ENCODE measurements at places on chromosomes 1 and 21.

GRCh38 chr1:65267271-65267670, 42.1 kb upstream of the DNAJC6 start:
- no peak for DNase-seq

GRCh38 chr1:215631040-215631439, 63.9 kb downstream of the KCTD3 start:
- DNase-seq, result no peak

DNA sequence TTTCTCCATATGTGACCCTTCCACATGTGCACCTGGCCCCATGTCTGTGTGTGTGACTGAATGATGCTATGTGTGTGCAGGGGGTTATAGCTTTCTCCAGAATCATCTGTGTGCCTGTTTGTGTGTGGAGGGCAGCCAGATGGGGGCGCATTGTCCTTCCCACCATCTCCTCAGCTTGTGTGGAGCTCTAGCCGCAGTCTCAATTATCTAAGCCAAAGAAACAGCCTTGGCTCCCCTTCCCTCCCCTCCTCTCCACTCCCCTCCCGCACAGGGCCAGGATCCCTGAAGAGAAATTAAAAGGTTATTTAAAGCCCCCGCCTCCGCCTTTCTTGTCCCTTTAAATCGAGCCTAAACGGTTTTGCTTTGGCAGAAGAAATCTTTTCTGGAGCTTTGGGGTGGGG, 1.8 kb upstream of the DMBX1 start:
- DNase-seq, result no peak

- peak; percentile 72 for DNase-seq
Observed at GRCh38 chr1:185559684-185560331, 174.4 kb upstream of the HMCN1 start.

GRCh38 chr1:153545067-153546055, at the start of gene S100A4:
S100A4 (minus strand) TSS chr1:153545806; CDS start chr1:153544794, 1,012 bp downstream.
- peak; percentile 46 for DNase-seq

GRCh38 chr1:185334182-185334581, 17.1 kb upstream of the IVNS1ABP start:
- no peak for DNase-seq

DNA sequence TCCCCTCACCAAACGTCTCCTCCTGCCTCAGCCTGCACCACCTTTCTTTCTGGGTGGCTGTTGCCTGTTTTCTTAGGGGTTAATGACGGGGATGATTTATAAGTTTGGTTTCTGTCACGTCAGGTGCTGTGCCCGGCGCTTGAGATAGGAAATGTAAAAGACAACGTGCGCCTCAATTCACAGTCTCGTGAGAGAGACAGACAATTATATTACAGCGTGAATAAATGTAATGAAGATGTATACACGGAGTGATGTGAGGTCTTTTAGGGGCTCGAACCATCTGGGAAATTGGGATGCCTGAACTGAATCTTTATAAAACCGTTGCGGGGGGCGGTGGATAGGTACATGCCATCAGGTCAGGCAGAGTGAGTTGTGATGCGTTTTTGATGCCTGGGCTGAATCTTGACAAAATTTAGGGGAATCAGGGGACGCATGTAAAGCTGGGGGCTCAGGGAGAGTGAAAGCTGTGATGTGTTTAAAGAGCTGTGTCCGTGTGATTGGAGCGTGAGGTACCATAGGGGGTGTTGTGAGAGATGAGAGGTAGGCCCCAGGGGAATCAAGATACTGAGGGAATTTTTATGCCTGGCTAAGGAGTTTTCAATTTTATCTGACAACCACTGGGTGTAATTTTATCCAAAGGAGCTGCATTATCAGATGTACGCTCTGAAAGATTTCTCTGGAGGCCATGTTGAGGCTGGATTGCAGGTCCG, 831 bp downstream of the TIPRL start:
- no peak for DNase-seq

DNA sequence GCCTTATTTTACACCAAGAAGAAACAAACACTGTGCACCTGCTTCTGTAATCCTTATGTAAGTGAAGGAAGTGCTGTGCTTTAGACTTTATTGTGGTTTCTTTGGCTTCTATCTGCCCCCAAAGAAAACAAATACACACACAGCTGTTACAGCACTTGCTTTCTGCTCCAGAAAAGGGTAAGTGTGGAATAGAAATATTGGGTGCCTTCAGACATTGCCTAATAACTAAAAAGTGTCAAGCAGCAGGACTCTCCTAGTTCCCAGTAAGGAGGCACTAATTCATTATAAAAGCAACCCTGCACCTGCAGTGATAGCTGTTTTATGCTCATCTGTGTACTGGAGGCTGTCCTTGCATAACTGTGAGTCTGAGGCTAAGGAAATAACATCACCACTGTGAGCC, 23.4 kb upstream of the PRRX1 start:
- no peak for DNase-seq
